Mesendoderm (in vitro differentiated cells): ENCODE measurements at places on chromosomes 11 and 22.
A peak's percentile ranks its signal among the peaks of the same experiment; 100 is the strongest.

GRCh38 chr11:1011320-1011698, 25.2 kb downstream of the MUC6 start:
- no peak for DNase-seq

DNA sequence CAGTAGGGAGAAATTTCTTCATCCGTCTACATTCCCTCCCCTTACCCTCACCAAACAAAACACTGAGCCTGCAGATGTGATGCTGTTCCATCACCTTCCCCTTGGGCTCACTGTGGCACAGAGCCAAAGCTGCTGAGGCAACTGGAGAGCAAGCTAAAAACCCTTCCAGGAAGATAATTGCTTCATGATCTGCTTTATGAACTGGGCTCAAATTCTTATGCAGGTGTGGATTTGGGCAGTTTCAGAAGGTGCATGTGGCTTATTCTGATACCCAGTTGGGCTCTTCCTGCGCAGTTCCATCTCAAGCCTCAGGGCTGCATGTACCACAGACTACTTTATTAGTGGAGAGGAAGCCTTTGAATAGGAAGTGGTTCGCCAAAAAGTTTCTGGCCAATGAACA, 58.3 kb downstream of the AAMDC start:
- DNase-seq, result no peak

- no peak for DNase-seq
Measured at GRCh38 chr11:30344085-30344484, 21.2 kb downstream of the ARL14EP start.

DNA sequence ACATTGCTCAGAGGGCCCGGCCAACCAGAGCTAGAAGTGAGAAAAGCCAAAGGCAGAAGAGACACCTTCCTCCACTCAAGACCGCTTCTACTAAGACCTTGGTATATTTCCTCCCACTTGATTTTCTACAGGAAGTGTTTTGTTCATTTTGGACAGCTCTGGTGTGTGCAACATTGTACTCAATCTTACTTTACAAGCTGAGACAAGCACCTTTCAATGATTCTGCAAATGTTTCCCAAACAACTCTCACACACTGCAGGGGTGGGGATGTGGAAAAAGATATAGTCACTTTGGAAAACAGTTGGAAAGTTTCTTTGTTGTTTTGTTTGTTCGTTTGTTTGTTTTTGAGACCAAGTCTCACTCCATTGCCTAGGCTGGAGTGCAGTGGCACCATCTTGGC, 15.7 kb downstream of the MYO18B start:
- DNase-seq, result no peak

- DNase-seq, result no peak
Measured at GRCh38 chr22:43543522-43544288, 131.9 kb downstream of the MPPED1 start.

GRCh38 chr11:73295241-73295995, 12.7 kb upstream of the ARHGEF17 start:
- peak; percentile 89 for DNase-seq

DNA sequence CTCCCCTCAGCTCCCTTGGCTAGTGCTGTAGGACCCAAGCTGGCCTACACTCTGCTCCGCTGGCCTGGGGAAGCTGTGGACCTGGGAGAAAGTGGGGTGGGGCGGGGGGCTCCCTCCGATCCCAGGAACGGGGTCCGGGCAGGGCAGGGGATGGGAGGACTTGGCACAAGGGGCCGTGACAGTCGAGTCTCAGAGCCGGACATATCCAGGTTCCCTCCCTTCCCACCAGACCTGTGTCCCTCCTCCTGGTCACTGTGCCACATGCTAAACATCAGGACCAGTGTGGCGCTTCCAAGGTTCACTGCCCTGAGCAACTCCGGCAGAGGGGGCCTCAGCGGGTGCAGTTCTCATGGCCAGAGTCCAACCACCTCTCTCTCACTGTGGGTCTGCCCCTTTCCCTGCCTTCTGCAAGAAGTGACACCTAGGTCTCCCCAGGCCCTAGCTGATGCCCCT, 2.0 kb downstream of the DUSP8 start:
- no peak for DNase-seq

- DNase-seq, result no peak
Measured at GRCh38 chr11:44236296-44236695, 73.6 kb downstream of the ALX4 start.

GRCh38 chr22:27865496-27865895, 53.6 kb downstream of the PITPNB start:
- no peak for DNase-seq

DNA sequence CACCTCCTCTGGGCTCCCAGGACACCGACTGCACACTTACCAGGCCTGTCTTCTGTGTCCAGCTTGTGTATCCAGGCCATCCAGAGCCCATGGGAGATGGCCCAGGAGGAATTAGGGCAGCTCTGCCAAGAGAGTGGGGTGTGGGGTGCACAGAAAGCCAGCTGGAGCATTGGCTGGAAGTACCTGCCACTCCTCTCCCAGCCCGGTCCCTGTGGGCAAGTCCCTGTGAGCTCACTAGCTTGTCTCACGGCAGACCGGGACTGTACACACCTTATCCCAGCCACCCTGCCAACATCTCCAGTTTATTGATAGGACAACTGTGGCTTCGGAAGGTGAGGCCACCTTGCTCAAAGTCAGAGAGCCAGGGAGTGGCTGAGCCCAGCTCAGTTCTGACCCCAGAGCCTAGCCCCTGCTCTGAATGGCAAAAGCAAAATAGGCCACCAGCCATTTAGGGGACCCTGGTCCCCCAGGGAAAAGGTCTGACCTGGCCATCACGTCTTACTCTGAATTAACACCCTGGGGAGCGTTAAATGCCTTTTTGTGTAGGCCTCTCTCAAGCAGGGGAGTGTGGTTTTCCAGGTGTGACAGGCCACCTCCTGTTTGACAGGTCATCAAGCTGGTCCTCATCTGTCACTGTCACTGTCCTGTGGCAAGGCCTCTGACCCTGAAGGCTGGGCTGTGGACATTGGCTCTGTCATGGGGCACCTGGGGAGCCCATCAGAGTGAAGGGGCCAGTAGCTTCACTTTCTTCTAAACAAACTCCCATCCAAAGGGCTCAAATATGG, 15.1 kb downstream of the UQCR10 start:
- DNase-seq, result no peak

DNA sequence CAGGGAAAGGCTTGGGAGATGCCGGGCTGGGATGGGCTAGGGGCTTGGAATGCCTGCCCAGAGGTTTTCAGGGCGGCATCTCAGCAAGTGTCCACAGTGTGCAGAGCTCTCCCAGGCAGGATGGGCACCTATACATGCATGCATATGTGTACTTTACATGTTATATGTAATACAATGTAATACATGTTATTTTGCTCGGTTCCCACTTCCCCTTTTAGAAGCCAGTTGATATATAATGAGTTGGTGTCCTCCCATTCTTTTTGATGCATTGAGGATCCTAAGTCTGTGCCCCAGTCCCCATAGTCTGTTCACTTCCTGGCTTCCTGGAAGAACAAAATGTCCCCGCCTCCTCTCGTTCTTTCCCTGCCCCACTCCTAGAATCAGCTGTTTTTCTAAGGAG, 20.1 kb upstream of the EIF3D start:
- DNase-seq, result no peak

DNA sequence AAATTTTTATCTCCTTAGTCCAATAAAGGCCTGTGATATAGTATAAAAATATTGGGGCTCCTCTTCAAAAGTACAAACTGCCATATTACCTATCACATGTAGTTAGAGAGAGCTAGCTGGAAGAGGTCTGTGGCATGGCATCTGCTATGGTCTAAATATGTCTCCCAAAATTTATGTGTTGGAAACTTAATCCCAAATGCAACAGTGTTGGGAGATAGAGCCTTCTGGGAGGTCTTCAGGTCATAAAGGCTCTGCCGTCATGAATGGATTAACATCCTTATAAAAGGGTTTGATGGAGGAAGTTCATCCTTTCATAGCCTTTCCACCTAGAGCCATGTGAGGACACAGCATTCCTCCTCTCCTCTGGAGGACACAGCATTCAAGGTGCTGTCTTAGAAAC, 105.4 kb downstream of the RELT start:
- DNase-seq, result no peak

GRCh38 chr11:104254347-104254746, 90.4 kb upstream of the PDGFD start:
- DNase-seq, result peak; percentile 86

GRCh38 chr22:29873943-29874342, 9.0 kb upstream of the MTMR3 start:
- DNase-seq, result no peak
